ENCODE measurements at places on chromosomes 12 and 14.

DNA sequence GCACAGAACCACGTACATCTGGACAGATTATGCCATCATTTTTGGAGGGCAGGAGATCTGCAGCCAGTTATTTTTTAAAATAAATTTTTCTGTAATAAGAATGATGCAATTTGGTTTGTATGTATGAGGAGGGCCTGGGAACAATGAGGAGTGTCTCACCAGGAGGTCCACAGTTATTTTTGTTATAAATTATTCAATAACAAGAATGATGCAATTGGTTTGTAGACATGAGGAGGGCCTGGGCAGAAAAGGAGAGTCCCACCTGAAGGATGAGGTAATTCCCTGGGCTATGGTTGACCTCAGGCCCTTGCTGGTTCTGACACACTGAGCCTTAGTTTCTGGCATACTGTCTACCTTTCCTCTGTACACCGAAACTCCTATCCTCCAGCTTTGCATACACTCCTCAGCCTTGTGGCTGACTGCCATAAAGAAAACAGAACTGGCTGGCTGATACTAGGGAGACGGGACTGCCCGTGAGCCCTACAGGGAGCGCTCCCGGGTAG, 9.0 kb upstream of the DCD start:
- DNase-seq, result no peak

- no peak for DNase-seq
Observed at GRCh38 chr14:95301527-95302187, 18.1 kb downstream of the CLMN start.

DNA sequence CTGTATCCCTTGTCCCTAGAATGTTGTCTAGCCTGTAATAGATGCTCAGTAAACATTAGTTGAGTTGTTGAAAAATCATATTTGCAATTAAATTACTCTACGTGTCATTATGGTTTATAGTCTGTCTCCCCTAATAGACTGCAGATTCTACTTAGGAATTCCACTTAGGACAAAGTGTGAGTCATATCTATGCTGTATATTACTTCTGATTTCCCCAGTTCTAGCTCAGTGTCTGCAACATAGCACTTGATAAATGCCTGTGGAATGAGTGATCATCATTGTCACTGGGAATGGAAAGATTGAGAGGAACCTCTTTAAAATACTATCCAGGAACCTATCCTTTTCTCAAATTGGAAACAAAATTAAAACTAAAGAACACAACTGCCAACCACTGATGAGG, 99.3 kb downstream of the TBX5 start:
- no peak for DNase-seq

DNA sequence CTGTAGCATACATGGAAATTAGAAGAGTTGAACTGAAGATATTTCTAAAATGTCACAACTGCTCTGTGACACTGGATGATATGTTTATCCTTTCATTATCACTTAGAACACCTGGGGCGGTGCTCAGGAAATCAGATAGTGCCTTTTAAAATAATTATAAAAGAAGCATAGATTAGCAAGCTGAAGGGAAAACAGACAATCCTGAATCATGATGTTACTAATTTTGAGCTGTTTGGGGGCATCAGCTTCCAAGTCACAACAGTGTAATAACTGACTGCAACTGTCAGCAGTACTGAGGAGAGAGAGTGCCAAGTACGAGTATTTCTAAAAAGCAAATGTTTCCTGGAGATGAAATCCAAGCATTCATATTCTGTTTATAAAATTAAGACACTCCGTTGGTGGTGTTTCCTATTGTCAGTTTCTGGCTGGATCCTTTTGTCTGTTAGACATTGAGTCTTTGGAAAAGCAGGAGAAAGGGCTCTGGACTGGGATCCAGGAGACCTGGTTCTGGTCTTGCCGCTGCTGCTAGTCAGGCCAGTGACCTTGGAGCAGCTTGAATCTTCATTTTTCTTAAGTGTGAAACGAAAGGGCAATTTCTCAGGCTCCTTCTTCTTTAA, 380.1 kb downstream of the EGLN3 start:
- DNase-seq, result no peak

DNA sequence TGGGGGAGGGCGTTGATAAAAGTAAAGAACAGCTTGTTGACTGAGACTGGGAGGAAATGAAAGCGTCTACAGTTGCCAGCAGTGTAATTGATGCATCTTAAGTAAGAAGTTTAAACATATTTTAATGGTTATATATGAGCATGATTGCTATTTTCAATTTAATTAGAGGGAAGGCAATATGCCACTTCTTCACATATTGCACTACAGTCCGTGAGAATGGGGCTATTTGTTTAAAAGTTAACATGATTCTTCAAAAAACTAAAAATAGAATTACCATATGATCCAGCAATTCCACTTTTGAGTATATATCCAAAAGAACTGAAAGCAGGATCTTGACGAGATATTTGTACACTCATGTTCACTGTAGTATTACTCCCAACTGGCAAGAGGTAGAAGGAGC, 38.3 kb upstream of the PPP2R5E start:
- no peak for DNase-seq

DNA sequence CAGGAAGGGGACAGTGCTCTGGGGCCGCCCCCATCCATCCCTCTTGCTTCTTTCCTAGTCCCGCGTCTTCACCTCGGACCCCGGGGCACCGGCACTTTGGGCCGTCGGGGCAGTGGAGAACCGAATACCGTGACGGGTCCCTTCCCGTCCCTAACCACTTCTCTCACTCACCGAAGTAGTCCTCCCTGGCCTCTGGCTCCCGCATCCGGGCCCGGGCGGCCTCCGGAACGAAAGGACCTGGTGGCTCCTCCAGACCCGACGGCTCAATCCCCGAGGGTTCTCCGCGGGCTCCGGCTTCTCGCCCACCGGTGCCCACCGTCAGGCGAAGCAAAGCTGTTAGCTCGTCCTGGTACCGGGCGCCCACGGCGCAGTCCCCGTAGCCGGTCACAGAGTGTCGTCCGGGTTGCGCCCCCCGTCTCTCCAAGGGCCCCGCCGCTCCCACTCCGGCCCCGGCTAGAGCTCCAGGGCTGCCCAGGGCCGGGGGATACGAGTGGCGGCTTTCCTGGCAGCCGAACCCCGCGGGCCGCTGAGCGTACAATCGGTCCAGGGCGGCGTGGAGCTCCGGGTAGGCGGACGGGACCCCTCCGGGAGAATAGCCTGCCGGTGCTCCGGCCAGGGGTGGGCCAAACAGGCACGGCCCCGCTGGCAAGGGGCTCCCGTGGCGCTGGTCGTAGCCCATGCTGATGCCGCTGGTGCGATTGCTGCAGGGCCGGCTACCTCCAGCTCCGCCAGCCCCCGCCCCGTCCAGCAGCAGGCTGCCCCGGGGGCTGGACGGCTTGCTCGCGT, 1.1 kb downstream of the AJUBA start:
- no peak for DNase-seq

DNA sequence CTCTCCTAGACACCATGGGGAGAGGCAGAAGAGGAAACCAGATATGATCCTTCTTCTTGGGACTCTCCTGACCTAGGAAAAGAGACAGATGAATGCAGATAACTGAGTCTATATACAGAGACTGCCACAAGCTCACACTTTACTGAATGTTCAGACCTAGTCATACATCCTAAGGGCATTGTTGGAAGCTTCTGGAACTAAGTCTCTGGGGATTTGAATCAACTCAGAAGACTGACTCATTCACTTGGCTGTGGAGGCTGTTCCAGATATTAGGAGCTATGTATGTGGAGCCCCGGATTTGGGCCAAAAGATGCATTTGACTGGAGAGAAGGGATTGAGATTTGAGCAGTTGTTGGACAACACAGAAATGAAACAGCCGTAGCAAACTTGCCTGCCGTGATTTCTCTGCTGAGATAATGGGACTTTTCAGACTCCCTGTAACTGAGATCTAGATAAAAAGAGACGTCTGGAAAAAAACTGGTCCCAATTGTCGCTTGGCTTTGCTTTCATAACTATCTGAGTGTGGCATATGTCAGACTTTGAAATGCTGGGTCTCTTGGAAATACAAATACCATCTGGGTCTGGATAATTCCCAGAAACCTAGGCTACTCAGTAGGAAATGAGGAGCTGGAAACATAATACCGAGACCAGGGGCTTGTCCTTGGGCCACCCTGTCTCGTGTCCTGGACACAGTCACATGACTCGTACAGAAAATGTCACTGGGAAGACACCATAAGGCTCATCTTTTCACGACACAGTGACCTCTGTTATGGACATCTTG, 396.8 kb downstream of the NUAK1 start:
- DNase-seq, result no peak

Measured in transverse colon (tissue), 4 donors.